NCI-H1417 treated with DMSO at 0.1 percent for 48 hours (cell line): ENCODE measurements at places on chromosomes 3 and 15.

- no peak for DNase-seq
Observed at GRCh38 chr3:53089511-53089910, 40.7 kb downstream of the RFT1 start.

DNA sequence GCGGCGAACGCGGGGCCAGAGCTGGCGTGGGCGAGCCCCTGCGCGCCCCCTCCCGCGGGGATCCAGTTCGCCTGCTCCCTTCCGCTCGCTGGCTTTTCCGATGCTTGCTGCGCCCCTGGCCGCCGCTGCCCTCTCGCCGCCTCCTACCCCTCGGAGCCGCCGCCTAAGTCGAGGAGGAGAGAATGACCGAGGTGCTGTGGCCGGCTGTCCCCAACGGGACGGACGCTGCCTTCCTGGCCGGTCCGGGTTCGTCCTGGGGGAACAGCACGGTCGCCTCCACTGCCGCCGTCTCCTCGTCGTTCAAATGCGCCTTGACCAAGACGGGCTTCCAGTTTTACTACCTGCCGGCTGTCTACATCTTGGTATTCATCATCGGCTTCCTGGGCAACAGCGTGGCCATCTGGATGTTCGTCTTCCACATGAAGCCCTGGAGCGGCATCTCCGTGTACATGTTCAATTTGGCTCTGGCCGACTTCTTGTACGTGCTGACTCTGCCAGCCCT is 721 bp downstream of the P2RY1 start:
- DNase-seq, result no peak

- DNase-seq, result no peak
Observed at GRCh38 chr15:74179101-74179841, 5.8 kb downstream of the ISLR start.

DNA sequence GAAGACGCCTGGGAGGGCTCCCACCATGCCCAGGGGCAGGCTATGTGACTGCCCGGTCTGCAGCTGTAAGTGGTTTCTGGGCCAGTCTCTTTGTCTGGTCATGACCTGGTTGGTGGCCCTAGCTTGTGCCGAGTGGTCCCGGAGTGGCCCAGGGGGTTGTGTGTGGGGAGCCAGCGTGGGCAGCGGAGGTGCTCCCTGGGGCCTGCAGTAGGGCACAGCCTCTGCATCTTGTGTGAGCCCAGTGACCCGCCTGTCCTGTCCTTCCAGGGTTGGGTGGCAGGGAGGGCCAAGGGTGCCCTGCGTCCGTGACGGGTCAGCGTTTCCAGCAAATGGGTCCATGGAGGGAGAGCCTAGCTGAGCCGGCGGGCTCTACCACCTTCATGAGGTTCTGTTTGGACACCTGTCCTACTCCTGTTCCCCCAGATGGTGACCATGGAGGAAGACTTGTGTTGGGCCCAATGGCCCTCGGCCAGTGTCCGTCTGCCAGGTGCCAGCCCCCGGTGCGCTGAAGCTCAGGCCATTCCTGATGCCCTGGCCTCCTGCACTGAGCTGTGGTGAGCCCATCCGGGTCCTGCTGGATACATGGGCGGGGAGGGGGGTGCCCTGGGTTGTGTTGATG is 215.4 kb downstream of the SNRPN start:
- DNase-seq, result no peak

DNA sequence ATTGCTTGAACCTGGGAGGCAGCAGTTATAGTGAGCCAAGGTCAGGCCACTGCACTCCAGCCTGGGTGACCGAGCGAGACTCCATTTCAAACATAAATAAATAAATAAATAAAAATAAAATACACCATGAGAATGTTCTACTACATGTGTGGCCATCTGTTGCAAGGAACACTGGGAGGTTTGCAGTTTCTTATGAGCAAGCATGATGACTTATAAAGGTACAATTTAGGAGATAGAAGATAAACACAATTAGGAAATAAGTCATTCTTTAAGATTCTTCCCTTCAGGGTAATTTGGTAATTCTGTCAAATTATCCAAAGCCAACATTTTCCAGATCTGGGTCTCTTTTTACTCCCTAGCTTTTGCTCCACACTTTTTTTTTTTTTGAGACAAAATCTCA is 13.4 kb downstream of the HTR3C start:
- no peak for DNase-seq

GRCh38 chr3:106333911-106334618 is 465.3 kb upstream of the CBLB start:
- no peak for DNase-seq

- no peak for DNase-seq
Observed at GRCh38 chr3:50167069-50167840, 12.1 kb downstream of the SEMA3F start.

DNA sequence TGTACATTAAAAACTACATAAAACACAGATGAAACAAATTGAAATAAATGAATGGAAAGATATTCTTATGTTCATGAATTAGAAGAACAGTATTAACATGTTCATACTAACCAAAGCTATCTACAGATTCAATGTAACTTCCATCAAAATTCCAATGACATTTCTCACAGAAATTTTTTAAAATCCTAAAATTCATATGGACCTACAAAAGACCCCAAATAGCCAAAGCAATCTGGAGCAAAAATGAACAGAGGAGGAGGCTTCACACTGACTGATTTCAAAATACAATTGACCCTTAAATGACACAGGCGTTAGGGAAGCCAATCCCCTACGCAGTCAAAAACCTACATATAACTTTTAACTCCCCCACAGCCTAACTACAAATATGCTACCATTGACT is 39.4 kb downstream of the KPNA1 start:
- DNase-seq, result no peak

DNA sequence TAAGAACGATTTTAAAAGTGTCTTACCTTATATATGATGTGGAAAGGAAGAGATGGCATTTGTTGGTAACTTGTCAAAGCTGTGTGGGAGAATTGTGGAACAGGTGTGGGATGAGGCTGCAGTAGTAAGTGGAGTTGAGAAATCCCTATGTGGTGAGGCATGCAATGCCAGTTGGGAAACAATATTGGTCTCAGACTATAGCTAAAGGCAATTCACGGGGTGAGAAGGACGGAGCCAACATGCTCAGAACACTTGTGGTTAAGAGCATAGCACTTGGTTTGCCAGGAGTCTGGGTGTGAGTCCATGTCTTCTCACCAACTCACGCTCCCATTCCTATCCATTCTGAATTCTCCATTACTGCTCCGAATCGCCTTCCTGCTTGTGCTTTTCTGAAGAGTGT is 615.6 kb upstream of the ADAMTS9 start:
- no peak for DNase-seq

- DNase-seq, result no peak
Observed at GRCh38 chr3:190336516-190337189, 14.4 kb upstream of the CLDN1 start.

GRCh38 chr15:38085931-38086568 is 151.6 kb downstream of the TMCO5A start:
- DNase-seq, result no peak

GRCh38 chr3:32817558-32818228 is at the start of gene TRIM71:
Gene TRIM71, plus strand, starts transcription at chr3:32817997. Its CDS starts 84 bp downstream, at chr3:32818081.
- DNase-seq, result no peak

DNA sequence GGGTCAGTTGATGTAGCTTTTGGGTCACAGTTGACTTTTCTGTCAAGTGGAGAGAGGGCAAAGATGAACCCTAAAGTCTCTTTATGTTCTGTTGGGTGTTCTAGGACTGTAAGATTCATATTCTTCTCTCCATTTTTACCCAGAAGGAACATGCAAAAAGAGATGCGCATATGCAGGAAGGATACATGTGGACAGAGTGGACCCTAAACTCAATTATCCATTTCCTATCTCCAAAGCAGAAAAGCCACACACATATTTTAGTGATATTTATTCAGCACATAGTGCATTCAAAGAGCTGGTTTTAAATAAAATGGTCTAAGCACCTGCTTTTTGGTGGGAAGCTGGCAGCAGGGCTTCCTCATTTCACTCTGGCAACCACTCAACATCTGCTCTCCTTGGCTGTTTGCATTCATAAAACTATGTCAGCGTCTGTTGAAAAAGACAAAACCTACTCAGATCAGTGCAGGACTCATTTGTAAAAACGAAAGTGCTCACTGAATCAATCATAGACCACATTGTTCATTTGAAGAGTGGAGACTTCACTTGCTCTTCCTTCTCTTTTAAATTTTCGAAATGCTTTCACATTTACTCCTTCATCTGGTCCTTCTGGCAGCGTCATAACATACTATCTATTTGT is 96.6 kb downstream of the SEMA6D start:
- DNase-seq, result no peak

DNA sequence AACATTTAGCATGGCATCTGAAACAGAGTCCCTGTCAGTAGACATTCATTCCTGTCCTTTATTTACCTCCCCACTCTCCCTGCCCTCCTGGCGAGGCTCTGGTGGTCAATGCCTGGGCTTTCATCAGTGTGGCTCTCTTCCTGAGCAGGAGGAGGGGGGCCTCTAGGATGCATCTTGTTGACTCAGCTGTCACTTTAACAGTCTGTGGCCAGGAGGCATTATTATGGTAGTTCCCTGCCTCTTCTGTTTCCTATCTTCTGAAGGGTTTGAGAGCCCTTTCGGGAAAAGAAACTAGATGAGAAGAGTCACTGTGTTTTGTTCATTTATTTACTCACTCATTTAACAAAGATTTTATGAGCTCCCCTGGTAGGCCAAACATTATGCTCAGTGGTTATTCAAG is 2.4 kb upstream of the PPP1R14D start:
- peak; percentile 53 for DNase-seq
